ENCODE measurements at places on chromosomes 1 and 21. TPM values are rescaled to one million over a fixed set of nuclear protein-coding genes. Genes with fewer than 3 reads are reported as not detected.

The FOXO6 gene
- polyA plus RNA-seq = 0.47 TPM

The MYBPHL gene
- not detected for polyA plus RNA-seq

The PIGR gene
- polyA plus RNA-seq = 187 TPM

The MR1 gene
- 15.2 TPM for polyA plus RNA-seq

The MAP3K6 gene
- 59.7 TPM for polyA plus RNA-seq

The PALMD gene
- polyA plus RNA-seq = 10.1 TPM

DNA sequence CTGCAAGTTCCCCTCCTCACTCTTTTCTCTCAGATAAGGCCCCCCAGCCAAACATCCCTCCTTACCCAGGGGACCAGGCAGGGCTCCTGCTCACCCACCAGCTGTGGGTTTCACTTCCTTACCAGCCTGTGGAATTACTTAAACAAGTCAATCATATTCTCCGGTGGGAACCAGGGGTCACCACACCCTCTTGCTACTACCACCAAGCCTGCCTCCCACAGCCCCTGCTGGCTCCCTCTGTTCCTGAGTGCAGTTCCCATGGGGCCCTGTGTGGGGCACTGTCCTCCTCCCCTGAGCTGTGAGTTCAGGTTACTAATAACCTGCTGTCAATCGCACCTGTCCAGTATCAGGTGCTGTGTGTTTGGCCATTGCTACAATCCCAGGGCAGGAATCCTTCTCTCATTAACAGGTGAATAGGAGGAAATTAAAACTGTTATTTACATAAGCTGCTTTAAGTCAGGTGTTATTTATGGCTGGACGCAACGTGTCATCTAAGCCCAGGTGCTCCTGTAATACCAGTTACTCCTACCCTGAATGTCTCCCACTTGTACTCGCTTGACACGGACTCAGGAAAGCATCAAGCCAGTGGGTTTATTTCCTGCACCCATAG lies 53.1 kb upstream of the LBR start:
- DNase-seq = peak; percentile 69

DNA sequence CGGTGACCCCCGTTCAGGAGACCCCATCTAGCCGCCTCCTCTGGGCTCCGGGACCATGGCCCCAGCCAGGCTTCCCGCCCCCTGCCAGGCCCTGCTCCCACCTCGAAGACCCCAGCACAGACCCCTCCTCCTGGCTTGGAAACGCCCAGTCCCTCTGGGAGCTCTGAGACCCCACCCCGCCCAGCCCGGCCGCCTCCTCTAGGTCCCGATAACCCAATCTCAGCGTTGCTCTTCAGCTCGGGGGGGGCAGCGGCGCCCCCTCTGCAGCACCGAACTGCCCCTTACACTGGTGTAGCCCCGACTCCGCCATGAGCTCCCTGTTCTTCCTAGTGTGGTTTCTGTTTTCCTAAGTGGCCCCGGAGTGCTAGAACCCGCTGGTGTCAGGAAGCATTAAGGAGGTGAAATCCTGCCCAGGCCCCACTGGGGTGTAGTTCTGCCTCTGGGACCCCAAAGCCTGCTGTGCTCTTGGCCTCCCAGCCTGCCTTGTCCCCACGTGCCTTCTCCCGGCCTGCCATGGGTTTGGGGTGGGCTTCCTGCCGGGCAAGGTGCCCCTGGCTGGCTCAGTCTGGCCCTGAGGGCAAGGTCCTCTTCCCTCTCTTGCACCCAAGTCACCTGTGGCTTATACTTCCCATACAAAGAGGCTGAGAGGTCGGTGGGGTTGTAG lies 10.7 kb upstream of the MMEL1 start:
- no peak for DNase-seq

DNA sequence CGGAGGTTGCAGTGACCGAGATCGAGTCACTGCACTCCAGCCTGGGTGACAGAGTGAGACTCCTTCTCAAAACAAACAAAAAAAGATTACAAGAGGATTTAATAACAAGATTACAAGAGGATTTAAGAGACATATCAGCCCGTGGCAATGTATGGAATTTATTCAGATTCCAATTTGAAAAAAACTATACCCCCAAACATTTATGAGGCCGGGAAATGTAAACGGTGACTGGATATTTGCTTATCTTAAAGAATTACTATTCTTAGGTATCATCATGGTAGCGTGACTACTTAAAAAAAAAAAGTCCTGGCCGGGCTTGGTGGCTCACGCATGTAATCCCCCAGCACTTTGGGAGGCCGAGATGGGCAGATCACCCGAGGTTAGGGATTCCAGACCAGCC lies 21.2 kb upstream of the ELK4 start:
- DNase-seq = no peak

DNA sequence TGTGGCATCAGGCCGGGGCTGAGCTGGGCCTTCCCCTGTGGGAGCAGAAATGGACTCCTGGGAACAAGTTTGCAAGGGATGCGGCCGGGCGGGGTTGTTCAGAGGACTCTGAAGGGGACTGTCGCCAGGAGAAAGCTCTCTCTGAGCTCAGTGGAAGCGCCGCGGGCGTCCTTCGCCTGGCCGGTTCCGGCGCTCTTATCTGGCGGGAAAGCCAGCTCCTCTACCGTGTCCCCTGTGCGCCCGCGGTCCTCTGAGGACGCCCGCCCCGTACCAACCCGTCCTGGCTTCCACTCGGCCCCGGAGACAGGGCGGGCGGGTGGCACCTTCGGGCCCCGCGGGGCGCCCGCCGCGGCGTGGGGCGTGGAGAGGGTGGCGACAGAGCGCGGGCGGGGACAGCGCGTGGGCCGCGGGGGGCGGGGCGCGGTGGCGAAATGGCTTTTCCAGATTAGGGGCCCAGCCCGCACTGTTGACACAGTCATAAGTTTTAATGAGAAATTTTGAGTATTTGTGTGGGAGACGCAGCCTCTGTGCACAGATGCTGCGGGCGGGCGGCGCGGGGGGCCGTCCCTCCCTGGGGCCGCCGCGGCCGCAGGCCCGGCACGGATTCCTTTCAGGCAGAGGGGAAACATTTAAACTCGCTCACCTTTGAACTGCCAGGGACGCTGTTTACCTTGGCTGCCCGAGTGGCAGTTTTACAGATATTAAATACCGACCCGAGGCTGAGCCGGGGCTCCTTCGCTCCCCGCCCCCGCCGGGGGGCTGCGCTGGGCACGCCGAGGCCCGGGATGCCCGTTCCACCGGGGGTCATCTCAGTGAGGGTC lies 70.2 kb downstream of the FOXD2 start:
- DNase-seq = peak; percentile 87

GRCh38 chr1:40438391-40439015 lies 11.8 kb upstream of the ZFP69B start:
- no peak for DNase-seq

DNA sequence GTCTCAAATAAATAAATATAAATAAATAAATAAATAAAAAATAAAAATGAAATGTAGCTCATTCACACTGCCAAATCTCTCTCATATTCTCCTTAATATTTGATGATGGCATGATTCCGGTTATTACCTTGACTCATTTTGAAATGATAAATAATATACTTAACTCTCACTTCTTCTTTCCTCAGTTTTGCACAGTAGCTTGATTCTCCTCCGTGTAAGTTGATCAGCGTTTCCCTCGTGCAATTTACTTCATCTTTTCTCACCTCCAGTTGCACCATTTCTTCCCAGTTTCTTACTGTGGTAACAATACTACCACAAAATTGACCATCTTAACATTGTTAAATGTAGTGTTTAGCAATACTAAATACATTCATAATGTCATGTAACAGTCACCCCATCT lies 111.6 kb downstream of the RIPK4 start:
- no peak for DNase-seq

DNA sequence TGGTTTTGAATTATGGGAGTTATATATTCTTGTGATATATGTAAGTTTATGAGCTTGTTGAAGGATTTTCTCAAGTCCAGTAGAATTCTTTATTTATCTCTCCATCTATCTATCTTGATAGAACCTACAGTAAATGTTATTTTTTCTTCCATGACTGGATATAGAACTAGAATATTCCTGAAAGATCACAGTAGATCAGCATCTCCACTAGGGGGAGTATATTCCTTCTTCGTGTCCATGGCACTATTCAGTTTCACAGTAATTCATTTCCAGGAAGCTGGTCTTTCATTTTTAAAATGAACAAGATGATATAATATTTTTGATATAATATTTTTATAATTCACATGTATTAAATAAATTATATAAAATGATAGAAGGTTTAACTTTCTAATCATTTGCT lies 18.8 kb downstream of the TMPRSS15 start:
- DNase-seq = no peak

GRCh38 chr1:43671626-43672330 lies 21.8 kb downstream of the KDM4A start:
- no peak for DNase-seq

GRCh38 chr1:243528459-243529121 lies 272.7 kb downstream of the SDCCAG8 start:
- DNase-seq = no peak

DNA sequence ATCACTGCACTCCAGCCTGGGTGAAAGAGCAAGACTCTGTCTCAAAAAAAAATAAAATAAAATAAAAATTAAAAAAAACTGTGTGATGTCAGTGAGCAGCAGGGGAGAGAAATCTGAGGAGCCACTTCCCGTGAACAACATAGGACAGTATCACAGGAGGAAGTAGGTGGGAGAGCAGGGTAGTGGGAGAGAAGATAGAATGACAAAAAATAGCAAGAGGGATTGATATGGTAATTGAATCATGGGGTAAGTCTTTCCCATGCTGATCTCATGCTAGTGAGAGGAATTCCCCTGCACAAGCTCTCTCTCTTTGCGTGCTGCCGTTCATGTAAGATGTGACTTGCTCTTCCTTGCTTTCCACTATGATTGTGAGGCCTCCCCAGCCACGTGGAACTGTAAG lies 81.6 kb upstream of the PBX1 start:
- no peak for DNase-seq

DNA sequence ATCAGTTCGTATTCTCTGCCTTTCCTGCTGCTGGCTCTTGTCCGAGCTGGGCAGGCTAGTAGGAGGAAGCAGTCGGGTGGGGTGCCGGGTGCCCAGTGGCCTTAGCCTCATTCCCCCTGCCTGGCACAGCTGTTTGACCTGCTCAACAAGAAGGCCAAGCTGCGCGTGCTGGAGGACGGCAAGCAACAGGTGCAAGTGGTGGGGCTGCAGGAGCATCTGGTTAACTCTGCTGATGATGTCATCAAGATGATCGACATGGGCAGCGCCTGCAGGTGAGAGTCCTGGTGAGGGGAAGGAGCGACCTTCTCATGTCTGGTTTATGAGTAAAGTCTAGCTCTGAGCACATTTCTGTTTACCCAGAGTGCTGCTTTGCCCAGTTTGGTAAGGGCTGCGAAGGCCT lies 16.3 kb upstream of the RPS8 start:
- no peak for DNase-seq

DNA sequence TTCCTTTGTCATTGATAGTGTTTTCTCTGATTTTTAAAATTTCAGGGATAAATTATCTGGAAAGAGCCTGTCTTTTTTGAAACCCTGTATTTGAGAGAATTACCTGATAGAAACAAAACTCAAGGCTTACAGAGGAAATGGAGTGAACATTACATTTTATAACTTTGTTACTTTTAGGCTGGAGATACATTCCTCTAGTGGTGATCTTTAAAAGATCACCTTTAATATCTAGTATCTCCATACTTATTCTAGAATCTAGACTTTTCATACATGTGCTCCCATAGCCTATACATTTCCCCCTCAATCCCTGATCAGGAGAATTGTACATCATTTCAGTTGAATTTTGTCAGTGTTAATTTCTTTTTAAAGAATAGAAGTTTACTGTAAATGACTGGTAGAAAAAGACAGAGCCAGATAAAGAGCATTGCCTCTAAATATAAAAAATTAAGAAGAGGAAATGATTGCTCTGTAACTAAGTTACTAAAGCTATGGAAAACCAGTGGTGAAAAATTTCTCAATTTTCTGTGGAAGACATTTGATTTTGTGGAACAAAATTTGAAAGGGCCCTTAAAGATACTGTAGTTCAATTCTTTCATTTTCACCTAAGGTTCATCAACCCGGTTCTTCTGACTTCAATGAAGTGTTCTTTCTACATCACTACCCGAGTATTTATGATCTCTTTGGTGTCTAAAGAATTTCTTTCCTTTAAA lies 33.7 kb downstream of the RASAL2 start:
- DNase-seq = no peak

DNA sequence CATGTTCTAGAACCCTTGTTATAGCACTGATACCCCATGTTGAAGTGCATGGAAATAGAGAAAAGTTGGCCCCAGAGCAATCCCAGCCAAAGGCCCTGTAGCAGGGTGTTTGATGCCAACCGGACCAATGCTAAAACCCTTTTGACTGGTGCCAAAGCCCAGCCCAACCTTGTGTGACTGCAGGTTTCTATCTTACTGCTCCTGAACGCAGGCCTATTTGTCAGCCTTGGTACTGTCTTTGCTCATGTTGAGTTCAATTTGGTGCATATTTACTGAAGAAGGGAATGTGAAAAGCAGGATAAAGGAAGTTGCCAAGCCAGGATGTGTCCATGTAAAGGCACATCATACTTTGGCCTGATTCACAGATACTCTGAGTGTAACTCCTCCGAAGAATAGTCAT lies 51.7 kb upstream of the NFASC start:
- DNase-seq = no peak

Measured in kidney (tissue), 22 donors.